ENCODE measurements at places on chromosomes 13 and 19.

- no peak for DNase-seq
Measured at GRCh38 chr13:23381866-23382265, 51.6 kb downstream of the SACS start.

- DNase-seq: no peak
Measured at GRCh38 chr19:2117215-2117960, 20.7 kb downstream of the IZUMO4 start.

DNA sequence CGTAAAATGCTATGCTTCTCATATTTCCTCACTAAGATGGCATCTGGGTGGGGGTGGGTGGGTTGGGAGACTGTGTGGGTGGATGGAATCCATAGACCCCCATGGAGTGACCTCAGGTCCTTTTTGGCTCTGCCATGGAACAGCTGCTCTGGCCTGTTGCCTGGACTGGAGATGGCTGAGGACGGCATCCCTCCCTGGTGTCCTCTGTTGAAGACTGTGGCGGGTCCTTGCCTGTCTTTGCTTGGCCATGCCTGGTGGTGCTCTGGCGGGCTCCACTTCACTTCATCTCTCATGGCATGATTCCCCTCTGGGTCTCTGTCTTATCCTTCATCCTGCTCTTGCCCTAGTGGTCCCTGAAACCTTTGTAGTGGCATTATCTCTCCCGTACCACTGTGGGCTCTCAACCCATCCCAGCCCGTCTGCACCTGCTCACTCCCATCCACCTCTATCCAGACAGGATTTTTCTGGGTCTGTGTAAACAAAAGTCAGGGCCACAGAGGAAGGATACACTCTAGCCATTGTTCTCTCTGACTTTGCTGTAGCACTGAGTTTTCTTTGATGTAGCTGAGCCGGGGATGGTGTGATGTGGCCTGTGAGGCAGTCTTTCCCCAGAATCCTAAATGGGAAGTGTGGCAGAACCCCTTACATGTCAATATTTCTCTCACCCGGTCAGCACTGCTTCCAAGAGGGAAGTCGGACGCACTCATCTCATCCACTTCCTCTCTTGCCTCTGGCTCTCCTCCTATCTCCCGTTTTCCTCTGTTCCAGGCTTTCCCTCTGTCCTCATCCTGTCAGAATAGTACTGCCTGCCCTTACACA is 36.1 kb downstream of the WDFY2 start:
- DNase-seq: no peak

DNA sequence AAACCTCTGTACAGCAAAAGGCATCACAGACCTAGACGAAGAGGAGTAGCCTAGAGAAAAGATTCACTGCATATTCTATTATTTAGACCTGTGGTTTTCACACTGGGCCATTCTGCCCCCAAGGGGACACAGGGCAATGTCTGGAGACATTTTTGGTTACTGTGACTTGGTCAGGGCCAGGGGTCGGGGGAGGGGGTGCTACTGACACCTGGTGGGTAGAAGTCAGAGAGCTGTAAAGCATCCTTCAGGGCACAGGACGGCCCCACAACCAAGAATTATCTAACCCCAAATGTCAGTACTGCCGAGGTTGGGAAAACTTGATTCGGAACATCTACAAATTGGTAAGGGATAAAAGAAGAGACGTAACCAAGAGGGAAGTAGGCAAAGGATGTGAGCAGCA is 11.3 kb downstream of the ELAVL1 start:
- DNase-seq: no peak

DNA sequence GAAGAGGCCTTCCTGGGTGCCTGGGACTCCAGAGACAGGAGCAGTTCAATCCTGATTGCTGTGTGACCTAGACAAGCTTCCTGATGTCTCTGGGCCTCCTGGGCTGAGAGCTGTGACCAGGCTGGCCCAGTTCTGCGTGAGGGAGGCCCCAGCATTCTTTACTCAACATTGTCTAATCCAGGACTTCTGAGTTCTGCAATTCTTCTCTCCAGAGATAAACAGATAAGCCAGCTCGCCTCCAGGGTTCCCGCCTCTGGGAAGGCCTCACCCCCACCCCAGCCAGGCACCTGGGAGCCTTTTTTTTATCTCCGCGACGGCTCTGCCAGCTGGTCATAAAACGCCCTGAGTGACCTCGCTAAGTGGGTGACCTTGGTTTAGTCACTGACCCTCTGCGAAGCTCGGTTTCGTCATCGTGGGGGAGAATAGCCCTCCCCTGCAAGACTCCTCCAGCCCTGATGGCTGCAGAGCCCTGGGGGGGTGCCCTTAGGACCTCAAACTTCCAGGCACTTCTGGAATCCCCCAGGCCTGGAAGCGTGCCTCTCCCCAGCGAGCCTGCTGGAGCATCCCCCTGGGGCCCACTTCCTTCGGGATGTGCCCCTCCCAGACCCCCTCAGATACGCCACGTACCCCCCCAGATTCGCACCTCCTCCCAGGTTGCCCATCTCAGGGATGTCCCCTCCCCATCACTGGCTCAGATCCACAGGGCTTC is 1.9 kb downstream of the SULT2B1 start:
- DNase-seq: peak; percentile 34

DNA sequence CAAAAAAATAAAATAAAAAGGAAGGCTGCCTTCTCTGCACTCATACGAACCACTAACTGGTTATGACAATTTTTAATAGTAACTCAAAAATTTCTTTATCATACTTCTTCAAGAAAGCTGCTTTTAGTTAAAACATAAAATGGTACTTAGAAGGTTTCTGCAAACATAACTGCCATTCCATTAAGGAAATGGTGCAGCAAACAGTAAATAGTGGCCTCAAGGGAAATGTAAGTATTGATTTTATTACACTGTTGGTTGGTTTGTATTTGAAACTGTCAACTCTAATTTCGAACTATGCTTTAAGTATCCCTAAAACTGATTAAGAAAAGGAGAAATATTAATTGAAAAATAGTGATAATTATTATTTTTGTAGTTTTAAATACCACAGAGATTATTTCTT is 278.0 kb downstream of the DACH1 start:
- DNase-seq: no peak

GRCh38 chr13:48160606-48161278 is 65.8 kb upstream of the MED4 start:
- DNase-seq: peak; percentile 8

DNA sequence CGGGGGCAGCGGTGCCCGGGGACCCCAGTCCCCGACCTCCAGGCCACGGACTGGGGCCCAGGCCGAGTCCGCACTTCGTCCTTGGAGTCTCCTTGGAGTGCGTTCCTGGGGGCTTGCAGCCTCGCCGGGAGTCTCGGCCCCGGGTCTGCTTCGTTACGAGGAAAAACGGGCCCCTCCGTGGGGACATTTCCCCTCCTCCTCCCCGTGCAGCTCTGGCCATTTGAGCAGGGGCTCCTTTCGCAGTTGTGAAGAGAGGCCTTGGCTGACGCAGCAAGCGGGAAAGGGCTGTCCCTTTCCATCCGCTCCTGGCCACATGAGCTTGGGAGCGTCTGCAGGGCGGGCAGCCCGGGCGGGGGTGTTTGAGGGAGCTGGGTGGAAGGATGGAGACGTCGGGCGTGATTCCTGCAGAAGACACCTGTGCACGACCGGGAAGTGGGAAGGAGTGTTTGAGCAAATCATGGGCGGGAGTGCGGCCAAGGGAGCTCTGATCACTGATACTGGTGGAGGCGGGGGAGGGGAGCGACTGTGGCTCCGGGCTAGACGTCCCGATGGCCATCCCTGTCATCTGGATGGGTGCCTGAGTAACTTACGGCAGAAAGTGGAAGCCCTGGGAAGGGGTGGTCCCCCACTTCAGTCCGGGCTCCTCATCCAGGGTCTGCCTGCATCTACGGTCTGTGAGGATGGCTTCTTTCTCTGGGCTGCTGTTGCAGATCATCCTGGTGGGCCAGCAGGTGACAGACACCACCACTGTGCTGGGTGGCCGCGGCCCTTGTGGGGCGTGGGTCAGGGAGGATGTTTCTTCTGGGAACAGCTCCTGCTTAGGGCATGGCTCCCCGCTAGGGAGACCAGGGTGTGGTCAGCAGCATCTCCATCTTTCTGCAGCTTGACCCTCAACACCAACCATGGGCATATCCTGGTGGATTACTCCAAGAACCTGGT is 736 bp downstream of the GPI start:
- DNase-seq: peak; percentile 9

GRCh38 chr19:3556978-3557460 is 367 bp downstream of the MFSD12 start:
- no peak for DNase-seq

DNA sequence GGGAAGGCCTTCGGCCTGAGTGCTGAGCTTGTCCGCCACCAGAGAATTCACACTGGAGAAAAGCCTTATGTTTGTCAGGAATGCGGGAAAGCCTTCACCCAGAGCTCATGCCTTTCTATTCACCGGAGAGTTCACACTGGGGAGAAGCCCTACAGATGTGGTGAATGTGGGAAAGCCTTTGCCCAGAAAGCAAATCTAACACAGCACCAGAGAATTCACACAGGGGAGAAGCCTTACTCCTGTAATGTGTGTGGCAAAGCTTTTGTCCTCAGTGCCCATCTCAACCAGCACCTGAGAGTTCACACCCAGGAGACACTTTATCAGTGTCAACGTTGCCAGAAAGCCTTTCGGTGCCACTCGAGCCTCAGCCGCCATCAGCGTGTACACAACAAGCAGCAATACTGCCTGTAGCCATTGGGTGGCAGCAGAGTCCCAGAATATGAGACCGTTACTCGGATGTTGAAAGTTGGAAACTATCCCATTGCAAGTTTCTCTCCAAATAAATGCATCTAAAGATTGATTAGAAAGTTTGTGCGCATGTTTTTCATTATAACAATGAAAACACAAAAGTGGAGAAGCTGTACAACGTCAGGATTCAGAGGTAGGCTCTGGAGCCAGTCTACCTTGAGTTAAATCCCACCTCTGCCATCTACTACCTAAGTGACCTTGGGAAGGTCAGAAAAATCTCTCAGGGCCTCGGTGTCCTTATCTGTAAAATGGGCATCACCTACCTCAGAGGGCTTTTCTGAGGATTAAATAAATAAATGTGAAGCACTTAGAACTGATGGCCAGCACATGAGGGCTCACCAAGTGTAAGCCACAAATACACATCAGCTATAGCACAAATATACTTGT is 21.1 kb downstream of the ZNF473 start:
- peak; percentile 6 for DNase-seq

DNA sequence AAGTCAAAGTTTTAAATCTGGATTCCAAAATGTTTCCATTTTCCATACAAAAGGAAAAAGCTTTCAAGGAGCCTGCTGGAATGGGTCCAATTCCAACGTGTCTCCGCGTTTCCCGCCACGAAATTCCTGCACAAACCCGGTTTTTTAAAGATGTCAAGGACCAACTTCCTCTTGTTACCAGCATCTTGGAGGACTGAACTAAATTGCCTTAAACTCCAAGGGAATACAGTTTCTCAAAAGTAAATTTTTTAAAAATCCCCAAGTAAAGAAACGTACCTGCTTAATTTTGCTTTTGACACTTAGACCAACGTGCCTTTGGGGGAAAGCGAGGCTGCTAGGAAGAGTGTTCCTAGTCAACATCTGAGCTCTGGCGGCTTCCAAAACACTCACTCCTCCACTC is 12.3 kb upstream of the SOX1 start:
- DNase-seq: no peak

DNA sequence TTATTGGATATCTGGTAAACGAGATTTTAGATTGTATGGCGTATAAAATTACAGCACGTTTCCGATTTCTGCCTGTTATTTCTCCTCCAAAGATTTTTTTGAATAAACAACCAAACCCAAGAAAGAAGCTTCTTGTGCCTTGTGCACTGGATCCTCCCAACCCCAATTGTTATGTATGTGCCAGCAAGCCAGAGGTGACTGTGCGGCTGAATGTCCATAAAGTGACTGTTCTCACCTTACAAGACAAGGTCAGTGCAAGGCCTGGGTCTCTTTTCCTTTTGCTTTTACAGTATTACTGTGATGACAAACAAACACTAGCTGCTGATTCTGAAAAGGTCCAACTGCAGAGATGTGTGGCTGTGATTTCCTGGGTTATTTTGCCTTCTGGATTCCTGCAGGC is 22.9 kb upstream of the WTIP start:
- DNase-seq: no peak

All from fibroblast of skin of abdomen (primary cell).